ENCODE measurements at places on chromosomes 1 and 21.

DNA sequence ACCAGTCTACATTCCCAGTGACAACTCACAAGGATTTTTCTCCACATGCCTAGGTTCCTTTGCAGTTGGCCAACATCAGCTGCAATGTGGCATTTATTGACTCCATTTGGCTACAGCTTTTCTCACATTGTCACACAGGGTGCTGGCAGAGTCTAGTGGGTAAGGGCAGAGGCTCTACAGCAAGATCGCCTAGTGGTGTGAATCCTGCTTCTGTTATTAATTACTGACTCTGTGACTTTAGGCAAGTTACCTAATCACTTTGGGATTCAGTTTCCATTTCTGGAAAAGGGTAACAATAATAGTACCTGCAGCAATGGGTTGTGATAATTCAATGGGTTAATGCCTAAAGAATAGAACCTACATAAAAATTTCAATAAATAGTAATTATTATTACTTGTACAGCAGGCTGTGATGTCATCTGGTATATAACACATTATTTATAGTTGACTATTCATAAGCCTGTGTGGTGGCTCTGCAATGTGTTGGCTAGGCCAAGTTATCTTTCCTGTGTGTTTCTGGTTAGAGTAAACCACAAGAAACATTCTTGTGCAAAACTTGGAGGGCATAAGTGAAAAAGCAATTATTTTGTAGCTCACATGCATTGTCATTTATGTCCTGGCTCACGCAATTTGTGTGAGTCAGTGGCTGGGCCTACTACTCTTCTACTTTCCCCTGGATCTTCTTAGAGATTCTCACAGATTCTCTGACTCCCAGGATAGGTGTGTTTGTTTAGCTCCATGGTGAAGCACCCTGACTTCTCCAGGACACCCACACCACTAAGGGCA lies 59.5 kb downstream of the PTGS2 start:
- H3K4me3 ChIP-seq, result no peak overlapping the region
- peaks cover 14% of the 10 kb centered on the region for H3K4me1 ChIP-seq
- no peak for DNase-seq
- H3K27me3 ChIP-seq, result no peaks in the 10 kb centered on the region

GRCh38 chr1:7344299-7344698 lies 426.8 kb upstream of the VAMP3 start:
- no peaks in the 10 kb centered on the region for H3K4me1 ChIP-seq
- no peaks in the 10 kb centered on the region for H3K36me3 ChIP-seq
- H3K4me3 ChIP-seq, result no peak overlapping the region
- no peak for DNase-seq
- H3K27ac ChIP-seq, result no peak overlapping the region

- no peak overlapping the region for H3K27ac ChIP-seq
- no peak overlapping the region for H3K4me3 ChIP-seq
- no peak for DNase-seq
These were observed 39.3 kb downstream of the CRP start for GRCh38 chr1:159675046-159675445.

DNA sequence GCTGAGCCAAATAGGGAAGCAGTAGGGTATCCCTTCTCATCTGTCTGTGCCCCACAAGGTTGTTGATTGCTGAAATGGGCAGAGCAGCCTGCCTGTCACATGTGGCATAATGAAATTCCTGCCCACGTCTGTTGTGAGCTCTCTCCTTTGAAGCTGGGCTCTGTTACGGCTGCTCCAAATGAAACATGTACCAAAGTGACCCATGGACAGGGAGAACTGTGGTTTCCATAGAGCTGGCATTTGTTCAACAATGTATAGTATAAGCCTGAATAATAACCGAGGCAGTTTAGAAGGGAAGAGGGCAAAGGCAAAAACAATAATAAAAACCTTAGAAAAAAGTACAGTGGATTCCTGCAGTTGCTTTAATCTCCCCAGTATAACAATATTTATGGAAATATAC lies 149.7 kb downstream of the LYPLAL1 start:
- DNase-seq, result no peak
- H3K4me3 ChIP-seq, result no peak overlapping the region
- no peaks in the 10 kb centered on the region for H3K36me3 ChIP-seq
- H3K4me1 ChIP-seq, result no peaks in the 10 kb centered on the region

- no peak overlapping the region for H3K27ac ChIP-seq
- no peak overlapping the region for H3K4me3 ChIP-seq
- DNase-seq, result no peak
- no peaks in the 10 kb centered on the region for H3K36me3 ChIP-seq
- no peaks in the 10 kb centered on the region for H3K27me3 ChIP-seq
- H3K4me1 ChIP-seq, result no peaks in the 10 kb centered on the region
These were observed 190.7 kb downstream of the HHIPL2 start for GRCh38 chr1:222357252-222357651.

GRCh38 chr1:27862671-27863537 lies 9.4 kb upstream of the THEMIS2 start:
- H3K27ac ChIP-seq, result peak overlapping the region; percentile 57
- DNase-seq, result peak; percentile 45
- H3K4me3 ChIP-seq, result no peak overlapping the region
- H3K4me1 ChIP-seq, result peaks cover 9% of the 10 kb centered on the region

DNA sequence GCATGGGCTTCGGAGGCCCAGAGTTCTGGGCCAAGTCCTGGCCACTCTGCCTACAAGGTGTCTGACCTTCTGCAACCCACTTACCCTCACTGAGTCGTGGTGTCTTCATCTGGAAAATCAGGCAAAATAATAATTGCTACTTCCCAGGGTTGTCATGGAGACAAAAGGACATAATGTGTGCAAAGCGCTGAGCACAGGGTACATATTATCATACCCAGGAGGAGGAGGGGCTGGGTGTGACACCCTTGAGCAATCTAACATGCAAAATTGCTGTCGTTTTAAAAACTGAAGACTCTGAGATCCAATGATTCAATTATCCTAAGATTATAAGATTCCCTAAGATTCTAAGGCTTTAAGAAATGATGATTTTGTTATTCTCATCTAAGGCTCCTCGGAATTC lies 459.5 kb downstream of the PTPRU start:
- no peaks in the 10 kb centered on the region for H3K36me3 ChIP-seq
- no peaks in the 10 kb centered on the region for H3K4me1 ChIP-seq
- H3K27ac ChIP-seq, result no peak overlapping the region
- H3K27me3 ChIP-seq, result peaks cover 3% of the 10 kb centered on the region

- DNase-seq, result no peak
- no peak overlapping the region for H3K27ac ChIP-seq
- H3K27me3 ChIP-seq, result no peaks in the 10 kb centered on the region
- H3K4me3 ChIP-seq, result no peak overlapping the region
- H3K4me1 ChIP-seq, result no peaks in the 10 kb centered on the region
These were observed 49.8 kb downstream of the DISP3 start for GRCh38 chr1:11528611-11529261.

DNA sequence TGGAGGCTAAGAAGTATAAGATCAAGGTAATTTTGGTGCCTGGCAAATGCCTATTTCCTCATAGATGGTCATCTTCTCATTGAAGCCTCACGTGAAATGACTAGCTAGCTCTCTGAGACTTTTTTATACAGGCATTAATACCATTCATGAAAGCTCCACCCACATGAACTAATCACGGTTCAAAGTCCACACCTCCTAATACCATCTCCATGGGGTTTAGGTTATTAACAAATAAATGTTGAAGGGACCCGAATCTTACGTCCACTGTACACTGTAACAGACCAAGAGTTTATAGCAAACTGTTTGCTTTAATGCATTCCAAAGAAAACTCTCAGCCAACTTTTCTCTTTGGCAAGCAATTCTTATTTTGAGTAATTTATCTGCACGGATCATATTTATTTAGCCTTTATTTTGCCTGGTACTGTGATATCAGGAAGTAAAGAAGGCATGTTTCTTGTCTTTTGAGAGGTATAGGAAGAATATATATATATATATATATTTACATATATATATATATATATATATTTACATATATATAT lies 296.1 kb upstream of the LRRC7 start:
- no peaks in the 10 kb centered on the region for H3K36me3 ChIP-seq
- H3K4me3 ChIP-seq, result no peak overlapping the region
- no peak overlapping the region for H3K27ac ChIP-seq
- no peaks in the 10 kb centered on the region for H3K4me1 ChIP-seq
- no peak for DNase-seq
- H3K27me3 ChIP-seq, result no peaks in the 10 kb centered on the region

- no peak overlapping the region for H3K4me3 ChIP-seq
- DNase-seq, result peak; percentile 26
- peak overlapping the region; percentile 75 for H3K27ac ChIP-seq
- no peaks in the 10 kb centered on the region for H3K27me3 ChIP-seq
- peaks cover 45% of the 10 kb centered on the region for H3K4me1 ChIP-seq
- no peaks in the 10 kb centered on the region for H3K36me3 ChIP-seq
These were observed 8.0 kb upstream of the MACF1 start for GRCh38 chr1:39196244-39197215.

DNA sequence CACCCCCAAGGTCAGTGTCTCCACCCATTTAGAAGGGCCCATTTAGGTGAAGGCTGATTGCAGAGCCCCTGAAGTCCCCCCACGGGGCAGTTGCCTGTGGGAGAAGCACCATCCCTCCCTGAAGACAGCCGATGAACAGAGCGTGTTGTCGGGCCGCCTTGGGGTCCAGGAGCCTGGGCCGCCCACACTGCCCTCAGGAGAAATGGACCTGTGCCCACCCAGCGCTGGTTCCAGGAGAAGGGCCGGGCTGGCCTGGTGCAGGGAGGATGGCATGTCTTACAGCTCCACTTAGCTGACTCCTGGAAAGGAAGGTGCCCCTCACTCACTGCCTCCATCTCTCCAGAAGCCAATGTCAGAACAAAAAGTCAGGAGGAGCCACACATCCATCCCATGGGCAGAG lies 252.7 kb upstream of the VAMP3 start:
- H3K27ac ChIP-seq, result no peak overlapping the region
- no peaks in the 10 kb centered on the region for H3K36me3 ChIP-seq

GRCh38 chr1:4407851-4408250 lies 246.6 kb upstream of the AJAP1 start:
- no peak overlapping the region for H3K4me3 ChIP-seq
- H3K4me1 ChIP-seq, result no peaks in the 10 kb centered on the region
- no peak overlapping the region for H3K27ac ChIP-seq
- no peaks in the 10 kb centered on the region for H3K36me3 ChIP-seq
- no peak for DNase-seq

DNA sequence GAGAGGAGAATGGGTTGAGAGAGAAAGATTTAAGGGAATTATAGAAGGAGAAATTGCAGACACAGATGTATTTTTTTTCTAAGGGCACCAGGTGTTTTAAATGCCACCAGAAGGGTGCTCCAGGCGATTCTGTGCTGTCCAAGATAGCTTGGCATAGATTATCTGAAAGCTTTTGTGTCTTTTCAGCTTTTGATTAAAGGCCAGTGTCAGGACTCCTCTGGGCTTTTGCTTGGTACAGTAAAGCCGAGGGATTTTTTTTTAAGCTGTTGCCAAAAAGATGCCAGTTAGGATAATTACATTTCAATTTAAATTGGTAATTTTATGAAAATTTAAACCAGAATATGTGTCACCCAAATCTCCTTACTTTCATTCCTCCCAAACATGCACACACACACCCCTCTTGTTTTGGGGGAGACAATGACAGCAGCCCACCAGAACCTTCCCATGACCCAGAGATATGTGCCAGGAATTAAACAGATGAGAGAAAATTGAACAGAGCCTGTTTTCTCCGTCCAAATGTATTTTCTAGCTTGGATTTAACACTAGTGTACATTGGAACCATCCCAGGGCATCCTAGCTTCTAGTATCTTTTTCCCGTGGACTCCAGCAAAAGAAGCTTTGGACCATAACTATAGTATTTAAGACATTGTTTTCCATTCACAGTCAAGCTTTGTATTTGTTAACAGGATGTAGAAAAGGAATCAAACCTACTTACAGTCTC lies 670.7 kb upstream of the CXADR start:
- no peak overlapping the region for H3K4me3 ChIP-seq
- no peaks in the 10 kb centered on the region for H3K27me3 ChIP-seq
- H3K36me3 ChIP-seq, result no peaks in the 10 kb centered on the region
- no peak for DNase-seq

- H3K4me3 ChIP-seq, result no peak overlapping the region
- no peaks in the 10 kb centered on the region for H3K27me3 ChIP-seq
- H3K4me1 ChIP-seq, result no peaks in the 10 kb centered on the region
- no peak for DNase-seq
These were observed 124.7 kb downstream of the EIF4G3 start for GRCh38 chr1:21052034-21052433.

DNA sequence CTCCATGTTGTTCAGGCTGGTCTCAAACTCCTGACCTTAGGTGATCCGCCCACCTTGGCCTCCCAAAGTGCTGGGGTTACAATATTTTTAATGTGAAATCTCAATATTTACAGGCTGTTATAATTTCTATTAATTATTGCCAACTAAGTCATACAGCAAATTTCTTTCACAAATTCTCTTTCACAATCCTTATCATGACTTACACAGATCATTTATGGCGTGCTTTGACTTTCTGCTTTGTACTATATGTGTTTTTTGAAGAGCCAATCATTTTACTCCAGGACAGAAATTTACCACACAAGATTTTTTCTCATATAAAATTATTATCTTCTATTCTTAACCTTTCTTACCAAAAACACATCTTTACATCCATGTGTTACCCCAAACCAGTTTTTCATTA lies 1729.9 kb downstream of the NCAM2 start:
- no peaks in the 10 kb centered on the region for H3K36me3 ChIP-seq
- H3K4me1 ChIP-seq, result no peaks in the 10 kb centered on the region
- DNase-seq, result no peak
- H3K27me3 ChIP-seq, result no peaks in the 10 kb centered on the region
- H3K27ac ChIP-seq, result no peak overlapping the region

GRCh38 chr1:210496063-210496462 lies 167.4 kb downstream of the HHAT start:
- no peaks in the 10 kb centered on the region for H3K4me1 ChIP-seq
- H3K27me3 ChIP-seq, result no peaks in the 10 kb centered on the region
- H3K36me3 ChIP-seq, result no peaks in the 10 kb centered on the region
- H3K27ac ChIP-seq, result no peak overlapping the region

- peaks cover 51% of the 10 kb centered on the region for H3K27me3 ChIP-seq
- no peak overlapping the region for H3K4me3 ChIP-seq
- H3K36me3 ChIP-seq, result no peaks in the 10 kb centered on the region
- no peak overlapping the region for H3K27ac ChIP-seq
- H3K4me1 ChIP-seq, result peaks cover 8% of the 10 kb centered on the region
These were observed 16.4 kb downstream of the CADM3 start for GRCh38 chr1:159187647-159188374.
